ENCODE measurements at places on chromosomes 4 and X.

- DNase-seq = no peak
Observed at GRCh38 chr4:1300466-1301455, 11.1 kb downstream of the MAEA start.

DNA sequence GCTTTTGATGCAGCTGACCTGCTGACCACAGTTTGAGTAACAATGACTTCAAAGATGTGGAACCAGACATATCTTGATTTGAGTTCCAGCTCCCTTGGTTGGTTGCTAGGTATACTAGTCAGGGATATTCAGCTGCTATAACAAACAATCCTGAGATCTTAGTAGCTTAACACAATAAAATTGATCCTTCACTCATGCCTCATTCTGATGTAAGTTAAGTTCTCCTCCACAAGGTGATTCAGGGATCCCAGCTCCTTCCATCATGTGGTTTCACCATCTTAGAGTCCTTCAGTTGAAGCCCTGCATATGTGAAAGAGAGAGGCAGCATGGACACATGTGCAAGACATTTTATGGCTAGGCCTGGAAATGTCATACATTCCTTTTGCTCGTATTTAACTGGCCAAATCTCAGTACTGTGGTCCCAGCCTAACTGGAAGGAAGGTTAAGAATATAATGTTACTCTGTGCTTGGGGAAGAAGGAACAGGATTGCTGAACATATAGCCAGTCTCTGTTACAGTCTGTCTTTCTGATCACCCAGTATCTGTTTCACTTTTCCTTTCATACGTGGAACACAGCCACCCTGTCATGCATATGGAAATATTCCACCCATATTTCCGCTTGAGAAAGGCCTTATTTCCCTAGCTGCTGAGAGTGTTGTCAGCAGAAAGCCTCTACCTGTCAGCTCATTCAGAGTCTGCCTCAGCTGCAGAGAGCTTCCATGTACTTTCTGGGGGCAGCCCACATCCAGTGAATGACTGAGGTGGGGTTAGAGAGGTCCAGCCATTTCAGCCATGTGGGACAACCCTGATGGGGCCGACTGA lies 7.1 kb downstream of the SMIM9 start:
- no peak for DNase-seq

GRCh38 chr4:5750946-5751665 lies 40.1 kb downstream of the EVC start:
- DNase-seq = peak; percentile 23

- no peak for DNase-seq
Observed at GRCh38 chrX:41127477-41128192, 42.4 kb downstream of the USP9X start.

GRCh38 chr4:171588764-171589163 lies 224.4 kb upstream of the GALNTL6 start:
- no peak for DNase-seq

DNA sequence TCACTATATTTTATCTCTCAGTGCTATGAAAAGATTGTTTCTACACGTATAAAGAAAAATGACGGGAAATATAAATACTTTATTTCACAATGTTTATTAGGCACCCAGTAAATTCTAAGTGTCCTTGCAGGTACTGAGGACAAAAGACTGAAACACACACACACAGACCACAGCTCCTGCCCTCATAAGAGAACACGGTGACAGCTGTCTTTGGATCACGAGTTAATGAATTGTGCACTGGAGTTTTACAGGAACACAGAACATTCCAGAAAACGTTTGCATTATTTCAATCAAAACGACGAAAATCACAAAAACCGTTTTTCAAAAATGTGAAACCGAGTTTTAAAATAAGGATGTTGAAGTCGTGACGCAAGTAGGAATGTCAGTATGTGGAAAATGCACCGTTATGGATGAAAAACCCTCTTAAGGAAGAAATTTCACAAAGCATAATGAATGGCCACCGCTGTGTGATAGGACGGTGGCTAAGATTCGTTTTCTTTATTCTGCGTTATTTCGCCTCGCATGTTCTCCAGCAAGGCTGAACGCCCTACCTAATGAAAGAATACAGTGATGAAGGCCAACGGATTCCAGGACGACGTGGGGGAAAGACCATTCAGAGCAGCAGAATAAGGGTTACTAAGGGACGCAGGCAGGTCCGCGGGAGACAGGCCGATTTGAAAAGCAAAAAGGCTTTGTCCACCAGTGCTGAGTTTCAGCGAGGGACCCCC lies 24.2 kb downstream of the FAM156A start:
- DNase-seq = no peak

GRCh38 chr4:140374130-140374477 lies 658 bp downstream of the SCOC start:
- DNase-seq = no peak

DNA sequence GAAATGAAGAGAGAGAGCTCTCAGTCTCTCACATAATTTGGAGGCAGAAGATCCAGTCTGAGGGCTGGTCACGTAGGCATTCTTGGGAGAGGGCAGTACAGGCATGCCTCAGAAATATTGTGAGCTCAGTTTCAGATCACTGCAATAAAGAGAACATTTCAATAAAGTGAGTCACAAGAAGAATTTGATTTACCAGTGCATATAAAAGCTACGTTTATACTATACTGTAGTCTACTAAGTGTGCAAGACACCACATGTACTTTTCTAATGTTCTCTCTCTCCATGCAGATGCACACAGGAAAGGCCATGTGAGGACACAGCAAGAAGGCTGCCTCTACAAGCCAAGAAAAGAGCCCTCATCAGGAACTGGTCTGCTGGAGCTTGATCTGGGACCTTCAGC lies 583.5 kb upstream of the FAT1 start:
- no peak for DNase-seq

DNA sequence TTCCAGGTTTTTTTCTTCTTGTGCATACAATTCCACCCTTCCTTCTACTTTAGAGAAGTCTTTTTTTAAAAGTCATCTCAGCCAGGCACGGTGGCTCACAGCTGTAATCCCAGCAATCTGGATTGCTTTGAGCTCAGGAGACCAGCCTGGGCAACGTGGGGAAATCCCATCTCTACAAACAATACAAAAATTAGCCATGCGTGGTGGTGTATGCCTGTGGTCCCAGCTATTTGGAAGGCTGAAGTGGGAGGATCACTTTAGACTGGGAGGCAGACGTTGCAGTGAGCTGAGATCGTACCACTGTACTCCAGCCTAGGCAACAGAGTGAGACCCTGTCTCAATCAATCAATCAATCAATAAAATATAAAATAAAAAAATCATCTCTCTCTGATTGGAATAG lies 14.8 kb downstream of the ELOVL6 start:
- DNase-seq = no peak

- no peak for DNase-seq
Observed at GRCh38 chrX:129649268-129650182, 5.2 kb downstream of the APLN start.

- DNase-seq = no peak
Observed at GRCh38 chrX:132393485-132393884, 95.4 kb downstream of the MBNL3 start.

- no peak for DNase-seq
Observed at GRCh38 chr4:95268819-95269565, 279.8 kb downstream of the UNC5C start.

DNA sequence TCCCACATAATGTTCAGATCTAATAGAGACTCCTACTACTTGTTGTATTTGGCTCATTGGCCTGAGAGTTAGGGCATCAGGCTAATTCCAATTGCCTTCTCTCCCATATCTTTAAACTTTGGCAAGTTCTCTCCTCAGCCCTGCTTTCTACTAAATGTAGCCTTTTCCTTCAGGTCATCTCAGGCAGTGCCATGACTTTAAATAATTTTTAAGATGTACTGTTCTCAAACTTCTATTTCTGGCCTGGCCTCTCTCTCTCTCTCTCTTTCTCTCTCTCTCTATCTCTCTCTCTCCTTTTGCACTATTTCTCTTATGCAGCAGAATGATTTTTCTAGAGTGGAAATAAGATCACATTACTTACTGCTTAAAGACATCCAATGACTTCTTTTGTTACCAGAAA lies 114.5 kb upstream of the PAQR3 start:
- no peak for DNase-seq

GRCh38 chrX:33211356-33212260 lies at the start of gene DMD:
Gene DMD, minus strand, starts transcription at chrX:33211549. Its CDS starts 237 bp downstream, at chrX:33211312.
- DNase-seq = no peak

- no peak for DNase-seq
Observed at GRCh38 chrX:147933815-147934214, 22.1 kb downstream of the FMR1 start.

DNA sequence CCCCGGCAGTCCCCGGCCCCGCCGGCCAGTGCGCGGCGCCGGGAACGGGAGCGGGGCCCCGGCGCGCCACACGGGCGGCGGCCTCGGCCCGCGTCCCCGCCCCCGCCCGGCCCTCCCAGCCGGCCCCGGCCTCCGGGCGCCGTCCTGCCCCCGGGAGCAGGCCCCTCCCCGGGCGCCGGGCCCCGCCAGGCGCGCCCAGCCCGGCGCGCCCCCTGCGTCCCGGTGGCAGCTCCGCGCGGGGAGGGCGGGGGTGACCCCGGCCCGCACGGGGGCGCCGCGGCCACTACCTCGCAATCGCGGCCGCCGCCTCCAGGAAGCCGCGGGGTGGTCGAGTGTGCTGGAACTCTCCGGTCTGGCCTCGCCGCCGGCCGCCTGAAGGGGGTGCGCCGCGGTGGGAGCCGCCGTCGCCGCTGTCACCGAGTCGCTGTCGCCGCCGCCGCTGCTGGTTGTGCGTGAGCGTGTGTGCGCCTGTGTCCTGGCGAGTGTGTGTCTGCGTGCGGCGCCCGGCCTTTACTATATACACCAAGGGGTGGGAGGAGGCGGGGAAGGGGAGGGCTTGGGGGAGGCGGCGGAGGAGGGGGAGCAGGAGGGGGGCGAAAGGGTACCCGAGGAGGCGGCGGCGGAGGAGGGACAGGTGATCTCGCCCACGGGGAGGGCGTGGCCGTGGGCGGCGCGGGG lies at the start of gene RAI2:
TSS of gene RAI2 (minus strand) at position 488 of the 678 bp plus-strand sequence. CDS start 59,288 bp downstream, outside the sequence.
- no peak for DNase-seq

GRCh38 chr4:165293061-165293460 lies 34.4 kb upstream of the MSMO1 start:
- DNase-seq = no peak

DNA sequence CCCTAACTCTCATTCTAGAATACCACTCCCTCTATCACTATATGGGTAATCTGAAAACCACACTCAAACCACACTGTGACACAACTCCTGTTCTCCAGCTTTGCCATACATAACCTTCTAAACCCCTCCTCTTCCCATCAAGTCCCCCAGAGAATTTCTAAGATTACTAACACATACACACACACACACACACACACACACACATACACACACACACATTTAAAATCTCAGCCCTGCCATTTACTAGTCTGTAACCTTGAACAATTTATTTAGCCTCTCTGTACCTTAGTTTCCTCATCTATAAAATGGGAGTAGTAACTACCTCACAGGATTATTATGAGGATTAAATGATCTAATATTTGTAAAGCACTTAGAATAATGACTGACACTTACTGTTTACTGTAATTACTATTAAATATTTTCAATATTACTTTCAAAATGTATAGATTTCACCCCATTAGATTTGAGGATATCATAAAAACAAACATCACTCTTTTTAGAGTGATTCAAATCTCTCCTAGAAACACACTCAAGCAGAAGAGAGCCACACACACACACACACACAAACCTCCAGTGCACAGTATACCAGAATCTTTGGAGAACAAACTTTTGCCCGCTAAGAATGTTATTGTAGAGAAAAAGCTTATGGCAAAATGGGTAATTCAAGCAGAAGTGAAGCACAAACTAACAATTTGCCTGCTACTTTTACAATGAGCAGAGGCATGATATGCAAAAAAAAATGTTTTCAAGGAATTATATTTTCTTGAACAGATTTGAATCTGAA lies 3.8 kb downstream of the ANKRD50 start:
- DNase-seq = no peak

DNA sequence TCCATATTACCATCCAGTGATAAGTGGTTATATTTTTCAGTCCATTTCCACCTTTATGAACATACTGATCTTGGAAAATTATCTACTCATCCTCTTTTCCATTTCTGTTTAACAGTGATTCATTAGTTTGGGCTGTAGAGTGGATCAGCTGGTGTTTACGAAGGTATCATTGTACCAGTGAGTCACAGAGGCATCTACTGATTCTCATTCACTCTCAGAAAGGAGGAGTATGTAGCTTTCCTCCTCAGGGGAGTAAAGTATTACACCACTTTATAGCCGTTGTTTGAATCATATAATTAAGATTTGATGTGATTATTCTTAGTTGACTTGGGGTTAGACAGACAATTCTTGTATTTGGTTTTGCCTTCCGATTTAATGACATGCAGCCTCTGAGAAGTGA lies 74.7 kb downstream of the GALNT7 start:
- no peak for DNase-seq

- no peak for DNase-seq
Observed at GRCh38 chr4:138445098-138445497, 202.9 kb upstream of the SLC7A11 start.

GRCh38 chr4:134390319-134390718 lies 188.7 kb upstream of the PABPC4L start:
- no peak for DNase-seq

- no peak for DNase-seq
Observed at GRCh38 chr4:53905941-53906377, 158.4 kb downstream of the CHIC2 start.

DNA sequence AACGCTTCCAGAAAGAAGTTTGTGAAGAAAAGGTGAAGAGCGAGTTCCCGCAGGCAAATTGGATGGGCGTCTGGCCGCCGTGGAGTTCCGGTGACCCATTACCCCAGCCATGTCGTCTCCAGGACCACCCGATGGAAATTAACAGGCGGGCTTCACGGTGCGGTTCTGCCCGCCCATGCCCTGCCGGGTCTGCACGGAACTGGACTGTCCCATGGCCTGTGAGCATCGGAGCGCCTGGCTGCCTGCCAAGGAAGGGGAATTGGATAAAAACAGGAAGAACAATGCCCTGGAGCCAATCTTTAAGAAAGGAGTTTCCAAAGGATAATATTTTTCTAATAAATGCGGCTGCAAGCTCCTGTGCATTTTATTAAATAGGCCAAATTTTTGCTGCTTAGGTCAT lies 319.8 kb upstream of the SLC7A11 start:
- DNase-seq = no peak

DNA sequence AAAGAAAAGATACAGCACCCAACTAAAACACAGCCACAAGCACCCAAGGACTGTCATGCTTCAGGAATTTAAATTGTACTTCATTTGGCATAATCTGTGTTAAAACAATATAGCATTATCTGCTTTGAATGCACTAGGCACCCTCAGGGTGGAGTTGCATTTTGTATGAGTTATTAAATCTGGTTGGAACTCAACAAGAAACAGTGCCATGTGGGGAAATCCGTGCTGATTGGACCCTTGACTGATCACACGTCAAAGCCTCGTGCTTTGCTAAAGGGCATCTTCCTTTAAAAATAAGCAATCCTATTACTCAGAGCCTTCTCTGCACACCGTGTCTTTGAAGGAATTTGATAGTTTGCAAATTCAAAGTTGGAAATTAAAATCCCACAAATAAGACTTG lies 35.4 kb downstream of the IGFBP7 start:
- DNase-seq = no peak

- DNase-seq = no peak
Observed at GRCh38 chrX:133846311-133846710, 139.1 kb downstream of the GPC3 start.

DNA sequence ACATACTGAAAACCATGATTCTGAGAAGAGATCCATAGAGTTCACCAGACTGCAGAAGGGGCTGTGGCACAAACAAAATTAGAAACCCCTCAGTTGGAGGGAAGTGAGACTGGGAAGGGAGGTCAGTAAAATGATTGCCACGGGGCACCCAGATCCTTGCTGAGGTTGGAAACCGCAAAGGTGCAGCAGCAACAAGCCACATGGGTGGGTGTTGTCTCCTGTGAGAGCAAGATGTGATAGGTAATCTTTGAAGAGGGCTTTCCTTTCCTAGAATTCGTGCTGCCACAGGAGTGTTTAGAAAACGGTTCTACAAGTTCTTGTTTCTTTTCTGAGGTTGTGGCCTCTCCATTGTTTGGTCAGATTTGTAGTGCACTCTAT lies 85.5 kb downstream of the NFKB1 start:
- DNase-seq = no peak

Data from DMS 273 treated with DMSO at 0.1 percent for 48 hours (cell line).